ENCODE measurements at places on chromosomes 2 and 18. TPM values are rescaled to one million over a fixed set of nuclear protein-coding genes. Genes with fewer than 3 reads are reported as not detected.

GRCh38 chr2:146438246-146438645 lies 1406.6 kb upstream of the ACVR2A start:
- no peak for DNase-seq

DNA sequence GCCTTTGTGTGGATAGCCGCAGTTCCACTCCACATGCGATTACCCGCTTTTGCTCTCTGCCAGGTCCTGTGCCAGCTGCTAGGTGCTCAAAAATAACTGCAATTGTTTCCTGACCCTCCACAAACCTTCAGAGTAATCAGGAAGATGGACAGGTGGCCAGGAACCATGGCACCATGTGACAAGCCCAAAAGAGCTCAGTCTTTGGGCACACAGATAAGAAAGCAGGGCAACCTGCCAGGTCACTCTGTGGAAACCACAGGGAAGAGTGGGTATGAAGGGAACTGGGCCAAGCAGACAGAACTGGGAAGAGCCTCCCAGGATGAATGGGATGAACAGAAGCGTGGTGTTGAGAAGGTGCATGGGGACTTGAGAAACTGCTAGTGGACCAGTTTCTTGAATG lies 79.4 kb upstream of the AGAP1 start:
- no peak for DNase-seq

GRCh38 chr18:63619661-63620060 lies 24.4 kb downstream of the SERPINB4 start:
- no peak for DNase-seq

DNA sequence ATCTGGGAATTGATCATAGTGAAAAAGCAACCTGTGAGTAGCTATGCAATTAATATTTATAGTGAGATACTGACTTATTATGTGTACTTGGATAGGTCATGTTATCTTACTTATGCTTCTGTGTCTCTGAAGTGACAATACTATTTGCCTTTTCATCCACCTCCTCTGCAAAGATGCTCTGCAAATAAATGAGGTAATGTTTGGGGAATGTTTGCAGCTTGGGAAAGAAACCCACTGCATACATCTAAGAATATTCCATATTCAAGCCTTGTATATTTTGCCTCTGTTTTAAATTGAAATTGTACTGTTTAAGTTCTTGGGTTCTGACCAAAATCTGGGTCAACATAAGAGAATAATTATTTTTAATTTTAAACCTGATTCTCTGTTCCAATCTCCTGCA lies 217.4 kb upstream of the DTNA start:
- no peak for DNase-seq

GRCh38 chr2:227335713-227336112 lies 10.7 kb downstream of the MFF start:
- no peak for DNase-seq

- DNase-seq, result no peak
Measured at GRCh38 chr2:14125624-14126293, 506.8 kb upstream of the LRATD1 start.

DNA sequence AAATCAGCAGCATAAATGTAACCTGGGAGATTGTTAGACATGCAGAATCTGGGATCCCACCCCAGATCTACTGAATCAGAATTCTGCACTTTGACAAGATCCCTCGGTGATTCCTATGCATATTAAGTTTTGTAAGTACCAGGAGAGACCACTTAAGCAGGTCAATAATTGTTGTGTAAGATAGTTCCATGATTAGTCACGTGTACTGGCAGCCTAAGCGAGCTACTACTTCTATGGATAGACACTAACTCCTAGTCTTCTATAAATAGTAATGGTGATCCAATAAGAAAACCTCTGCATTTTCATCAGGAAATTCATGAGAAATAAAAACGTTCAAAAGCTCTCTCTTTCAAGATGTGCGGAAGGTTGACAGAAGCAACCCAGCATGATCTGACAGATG lies 988.2 kb upstream of the CHAC2 start:
- DNase-seq, result no peak

GRCh38 chr2:70440621-70441020 lies 113.0 kb downstream of the TGFA start:
- no peak for DNase-seq

- no peak for DNase-seq
Measured at GRCh38 chr18:57004366-57005121, 142.3 kb upstream of the BOD1L2 start.

DNA sequence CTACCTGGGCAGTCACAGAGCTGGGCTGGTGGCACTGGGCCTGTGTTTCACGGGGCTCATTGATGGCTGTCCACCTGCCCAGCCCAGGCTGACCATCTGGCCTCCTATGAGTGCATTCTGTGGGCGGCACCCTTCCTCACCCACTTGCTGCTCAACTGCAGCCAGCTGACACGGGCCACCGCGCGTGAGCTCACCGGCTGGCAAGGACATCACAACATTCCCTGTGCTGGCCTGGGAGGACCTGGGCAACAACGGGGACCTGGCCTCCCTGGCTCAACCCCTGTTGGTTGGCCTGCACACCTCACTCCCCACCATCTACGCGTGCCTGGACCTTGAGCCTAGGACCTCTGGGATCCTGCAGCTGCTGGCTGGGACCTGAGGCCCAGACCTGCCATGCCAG lies 98.2 kb upstream of the DTNA start:
- no peak for DNase-seq

DNA sequence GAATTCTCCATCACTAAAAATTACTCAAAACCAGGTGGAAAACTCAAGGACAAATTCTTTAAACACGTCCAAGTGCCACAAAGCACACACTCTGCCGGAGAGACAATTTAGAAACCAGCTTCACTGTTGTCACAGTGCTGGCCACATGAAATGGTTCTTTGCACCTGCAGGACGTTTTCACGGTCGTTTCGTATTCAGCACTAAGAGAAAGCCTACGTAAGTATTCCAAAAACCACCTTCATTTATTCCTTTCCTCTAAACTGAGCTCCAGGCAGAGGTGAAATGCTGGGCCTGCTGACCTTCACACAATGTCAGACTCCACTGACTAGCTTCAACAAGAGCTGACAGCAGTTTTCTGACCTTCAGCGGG lies 680 bp downstream of the ATP5F1A start:
- no peak for DNase-seq

The IL1R1 gene
- 189 TPM for total RNA-seq

The SAG gene
- not detected for total RNA-seq

The KCNK3 gene
- total RNA-seq, result 24.4 TPM

The CD207 gene
- total RNA-seq, result not detected

The SERPINB13 gene
- not detected for total RNA-seq

The ANKRD23 gene
- total RNA-seq, result 2.9 TPM

The ALK gene
- total RNA-seq, result not detected

The RGPD8 gene
- 14.9 TPM for total RNA-seq

The RAB27B gene
- total RNA-seq, result 1.2 TPM

The PROKR1 gene
- 0.05 TPM for total RNA-seq

The TEKT4 gene
- not detected for total RNA-seq

The UGGT1 gene
- 51.0 TPM for total RNA-seq

All from posterior vena cava (tissue), 2 donors.